Cerebellar nuclear complex (tissue), 1 donor: ENCODE measurements at places on chromosomes 5 and 9.

DNA sequence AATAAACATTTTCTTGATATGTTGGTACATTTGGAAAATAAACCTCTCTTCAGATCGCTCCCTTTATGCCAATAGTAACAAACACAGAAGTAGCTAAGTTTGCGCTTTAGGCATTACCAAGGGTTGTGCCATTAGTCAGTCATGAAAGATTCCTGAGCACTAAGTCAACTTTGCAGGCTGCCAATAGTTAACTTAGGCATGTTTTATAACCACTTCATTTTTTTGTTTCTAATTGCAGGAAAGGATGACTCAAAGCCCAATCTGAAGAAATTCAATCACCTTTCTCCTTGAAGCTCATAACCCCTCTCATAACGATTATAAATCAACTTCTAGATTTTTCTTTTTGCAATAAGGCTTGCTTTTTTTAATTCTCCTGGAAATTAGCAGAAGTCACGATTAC lies 517.0 kb downstream of the AGTPBP1 start:
- no peak for DNase-seq

DNA sequence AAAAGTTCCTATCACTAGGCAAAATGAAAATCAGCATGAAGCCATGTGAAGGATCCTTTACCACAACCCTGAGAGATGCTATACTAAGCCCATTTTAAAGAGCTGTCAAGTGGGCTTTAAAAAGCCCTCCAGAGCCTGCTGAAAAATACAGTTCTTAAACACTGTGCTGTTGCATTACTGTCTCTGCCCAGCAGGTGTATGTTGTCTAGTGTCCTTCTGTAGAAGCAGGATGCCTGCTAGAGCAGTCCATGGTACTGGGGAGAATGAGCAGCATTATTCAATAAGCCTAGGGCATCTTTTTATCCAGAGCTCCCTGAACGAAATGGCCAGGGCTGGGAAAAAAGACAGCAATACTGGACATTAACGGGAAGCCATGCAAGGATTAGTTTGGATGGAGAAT lies 126.2 kb upstream of the PLCXD3 start:
- no peak for DNase-seq

GRCh38 chr9:16102154-16102553 lies 549.3 kb downstream of the CCDC171 start:
- no peak for DNase-seq

DNA sequence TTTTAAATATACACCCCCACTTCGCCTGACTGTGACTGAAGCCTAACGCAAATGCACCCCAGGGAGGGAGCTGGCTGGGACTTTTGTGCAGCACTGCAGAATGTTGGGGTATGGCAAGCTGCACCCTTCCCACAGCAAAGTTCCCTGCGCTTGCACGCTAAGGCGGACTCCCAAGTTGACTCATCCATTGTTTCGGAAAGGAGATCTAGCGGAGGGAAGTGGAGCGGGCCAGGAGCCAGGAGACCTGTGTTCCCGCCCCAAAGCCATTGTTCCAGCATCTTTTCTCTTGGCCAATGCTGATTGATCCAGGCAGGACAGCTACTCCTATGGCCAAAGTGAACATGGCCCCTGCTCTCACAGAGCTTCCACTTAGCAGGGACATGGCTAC lies 202.9 kb downstream of the AOPEP start:
- no peak for DNase-seq

DNA sequence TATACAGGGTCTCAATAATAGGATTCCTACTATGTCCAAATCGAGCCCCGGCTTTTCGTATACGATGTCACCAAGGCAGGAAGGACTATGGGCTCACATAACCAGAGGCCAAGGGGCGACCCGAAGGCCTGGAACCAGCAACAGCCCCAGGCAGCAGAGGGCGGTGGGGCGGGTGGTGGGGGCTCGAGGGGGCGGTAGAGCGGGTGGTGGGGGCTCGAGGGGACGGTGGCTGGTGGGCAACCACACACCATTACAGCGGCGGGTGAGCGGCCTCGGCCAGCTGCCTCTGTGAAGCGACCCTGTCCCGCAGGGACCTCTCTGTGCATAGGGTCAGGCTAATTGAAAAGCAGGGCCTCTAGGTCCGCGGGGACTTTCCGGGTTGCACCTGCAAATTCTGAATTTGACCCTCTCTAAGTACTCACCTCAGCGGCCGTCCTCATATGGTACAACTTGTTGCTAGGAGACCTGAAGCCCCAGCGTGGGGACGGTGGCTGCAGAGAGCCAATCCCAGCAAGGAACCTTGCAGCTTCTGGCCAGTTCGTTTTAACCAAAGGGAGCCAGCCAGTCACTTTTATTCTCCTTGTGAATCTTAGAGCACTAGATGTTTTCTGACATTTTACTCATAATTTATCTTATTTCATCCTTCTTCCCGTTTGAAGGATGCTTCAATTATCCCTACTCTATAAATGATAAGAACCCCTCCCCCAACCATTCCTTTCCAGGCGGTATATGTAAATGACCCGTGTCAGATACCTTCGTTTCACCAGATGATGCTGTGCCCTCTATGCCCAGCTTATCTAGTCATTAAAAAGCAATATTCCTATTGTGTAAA lies at the start of gene NME5:
Gene NME5, minus strand, starts transcription at position 480 of the 832 bp plus-strand sequence. CDS start 648 bp downstream, outside the sequence.
- DNase-seq = peak; percentile 80

GRCh38 chr5:156825688-156826087 lies 24.4 kb upstream of the PPP1R2B start:
- DNase-seq = no peak

GRCh38 chr5:62689599-62690368 lies 111.2 kb downstream of the LRRC70 start:
- DNase-seq = no peak

DNA sequence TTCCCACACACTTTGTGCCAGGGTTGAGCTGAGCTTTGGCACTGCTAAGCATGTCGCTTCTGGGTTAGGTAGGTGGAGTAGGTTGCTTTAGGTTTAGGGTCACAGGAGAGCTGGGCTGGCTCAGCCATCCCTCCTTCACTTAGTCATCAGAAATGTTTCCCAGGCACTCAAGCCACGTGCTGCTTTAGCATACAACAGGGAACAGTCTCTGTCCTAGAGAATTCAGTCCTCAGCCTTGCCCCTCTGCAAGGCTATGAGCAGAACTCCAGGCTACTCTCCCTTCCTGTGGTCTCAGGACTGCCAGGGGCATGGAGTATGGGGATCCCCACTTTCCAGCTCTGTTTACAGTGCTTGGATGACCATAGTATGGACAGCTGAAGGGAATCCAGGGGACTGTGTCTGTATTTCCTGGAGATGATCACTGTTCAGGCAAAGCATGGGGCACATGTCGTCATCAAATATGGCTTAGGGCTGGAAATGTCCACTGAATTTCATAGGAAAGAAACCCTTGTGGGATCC lies 7.5 kb upstream of the ANKRD33B start:
- DNase-seq = no peak

GRCh38 chr5:68534956-68535520 lies 319.5 kb downstream of the PIK3R1 start:
- no peak for DNase-seq

- DNase-seq = no peak
Observed at GRCh38 chr5:98964621-98965020, 35.8 kb upstream of the CHD1 start.

DNA sequence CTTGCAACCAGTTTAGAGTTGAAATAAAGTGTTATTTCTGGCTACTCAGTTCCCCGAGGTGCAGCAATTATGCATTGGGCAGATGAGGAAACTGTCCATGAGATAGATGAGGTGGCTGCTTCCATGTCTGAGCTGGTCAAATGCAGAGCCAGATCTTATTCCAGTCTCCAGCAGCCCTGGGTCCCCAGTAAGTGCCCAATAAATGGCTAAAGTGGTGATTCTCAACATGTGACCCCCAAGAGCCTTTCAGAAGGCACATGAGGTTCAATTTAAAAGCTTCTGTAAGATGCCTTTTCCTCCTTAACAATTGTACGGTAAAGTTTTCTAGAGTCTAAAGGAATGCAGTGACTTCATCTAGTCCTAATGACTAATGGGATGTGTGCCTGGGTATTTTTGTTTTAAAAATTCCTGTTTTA lies 17.5 kb downstream of the ATOX1 start:
- no peak for DNase-seq

DNA sequence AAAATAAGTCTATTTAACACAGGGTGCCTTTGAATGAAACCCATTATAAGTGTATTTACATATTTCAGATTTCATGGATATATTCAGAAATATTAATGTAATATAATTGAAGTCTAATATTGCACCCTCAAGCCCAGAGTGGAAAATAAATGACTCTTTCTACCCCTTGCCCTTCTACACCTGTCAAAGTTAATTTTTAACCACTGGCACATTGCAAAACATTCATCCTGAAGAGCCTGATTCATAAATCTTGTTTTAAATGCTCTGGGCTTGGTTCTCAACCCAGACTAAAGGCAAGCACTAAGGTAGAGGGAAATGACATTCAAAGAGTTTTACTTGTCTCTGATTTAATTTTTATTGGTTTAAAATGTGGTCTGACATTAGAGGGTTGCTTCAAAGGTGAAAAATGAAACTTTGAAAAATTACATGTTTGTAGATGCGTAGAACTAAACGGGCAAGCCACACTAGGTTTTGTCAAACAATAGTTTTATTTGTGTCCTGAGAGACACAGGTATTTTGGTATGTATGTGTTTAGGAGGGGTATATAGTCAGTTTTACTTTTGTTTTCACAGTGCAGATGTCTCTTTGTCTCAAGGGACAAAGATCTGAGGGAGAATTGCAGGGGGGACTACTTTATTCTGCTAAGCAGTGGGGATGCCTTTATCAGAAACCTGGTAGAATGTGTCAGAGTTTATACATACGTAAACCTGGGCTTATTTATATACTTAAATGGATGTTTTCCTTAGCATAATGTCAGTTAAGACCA lies 69.7 kb downstream of the PIK3R1 start:
- no peak for DNase-seq

GRCh38 chr9:131446276-131446675 lies 52.4 kb downstream of the PRRC2B start:
- DNase-seq = no peak

GRCh38 chr5:181160152-181160754 lies 12.9 kb downstream of the OR2V2 start:
- peak; percentile 53 for DNase-seq

DNA sequence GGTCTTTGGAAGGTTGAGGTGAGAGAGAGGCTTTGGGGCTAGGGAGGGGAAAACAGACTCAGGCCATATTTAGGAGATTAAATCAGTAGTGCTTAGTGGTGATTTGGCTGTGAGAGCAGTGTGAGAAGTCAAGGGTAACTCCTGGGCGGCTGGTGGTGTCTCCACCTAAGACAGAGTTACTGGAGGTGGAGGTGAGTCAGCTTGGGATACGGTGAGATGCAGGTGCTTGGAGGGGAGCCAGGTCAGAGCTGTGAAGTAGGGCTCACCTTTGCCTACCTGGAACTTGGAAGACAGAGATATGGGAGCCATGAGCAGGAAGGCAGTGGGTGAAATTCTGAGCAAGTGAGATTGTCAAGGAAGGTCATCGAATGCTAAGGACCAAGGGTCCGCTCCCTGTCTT lies 24.5 kb downstream of the RGS3 start:
- no peak for DNase-seq

DNA sequence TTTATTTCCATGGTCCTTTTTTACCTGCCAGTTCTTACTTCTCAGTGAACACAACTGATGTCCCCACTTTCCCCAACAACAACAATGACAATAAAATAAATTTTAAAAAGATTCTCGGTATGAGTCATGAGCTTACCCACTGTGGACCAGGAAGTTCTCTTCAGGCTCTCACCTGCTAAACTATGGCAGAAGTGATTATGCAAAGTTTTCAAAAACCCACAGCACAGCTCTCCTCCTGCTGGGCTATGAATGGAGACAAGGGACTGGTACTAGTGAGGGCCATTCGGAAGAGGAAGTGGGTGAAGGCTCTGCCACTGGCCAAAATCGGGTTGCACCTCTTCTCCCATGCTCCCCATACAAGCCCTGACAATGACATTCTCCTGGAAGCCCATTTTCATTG lies 429.4 kb downstream of the PIK3R1 start:
- DNase-seq = no peak

- DNase-seq = no peak
Observed at GRCh38 chr9:34929506-34930102, 28.5 kb upstream of the PHF24 start.

DNA sequence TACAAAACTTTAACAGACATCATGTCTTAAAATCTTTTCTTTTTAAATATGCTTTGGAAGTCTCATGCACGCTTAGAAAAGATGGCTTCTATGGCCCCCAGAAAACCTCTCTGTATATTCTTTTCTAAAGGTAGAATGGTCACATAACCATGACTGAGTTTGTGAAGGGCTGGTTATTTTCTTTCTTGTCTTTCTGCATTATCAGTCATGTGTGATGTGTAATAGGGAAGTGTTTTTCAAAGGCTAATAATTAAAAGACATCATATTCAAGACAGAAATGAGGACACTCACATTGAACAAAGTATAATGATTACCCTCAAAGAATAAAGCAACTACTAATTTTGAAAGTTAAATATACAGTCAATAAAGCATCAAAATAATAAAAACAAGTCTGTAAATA lies 253.4 kb downstream of the TRPM3 start:
- DNase-seq = no peak

DNA sequence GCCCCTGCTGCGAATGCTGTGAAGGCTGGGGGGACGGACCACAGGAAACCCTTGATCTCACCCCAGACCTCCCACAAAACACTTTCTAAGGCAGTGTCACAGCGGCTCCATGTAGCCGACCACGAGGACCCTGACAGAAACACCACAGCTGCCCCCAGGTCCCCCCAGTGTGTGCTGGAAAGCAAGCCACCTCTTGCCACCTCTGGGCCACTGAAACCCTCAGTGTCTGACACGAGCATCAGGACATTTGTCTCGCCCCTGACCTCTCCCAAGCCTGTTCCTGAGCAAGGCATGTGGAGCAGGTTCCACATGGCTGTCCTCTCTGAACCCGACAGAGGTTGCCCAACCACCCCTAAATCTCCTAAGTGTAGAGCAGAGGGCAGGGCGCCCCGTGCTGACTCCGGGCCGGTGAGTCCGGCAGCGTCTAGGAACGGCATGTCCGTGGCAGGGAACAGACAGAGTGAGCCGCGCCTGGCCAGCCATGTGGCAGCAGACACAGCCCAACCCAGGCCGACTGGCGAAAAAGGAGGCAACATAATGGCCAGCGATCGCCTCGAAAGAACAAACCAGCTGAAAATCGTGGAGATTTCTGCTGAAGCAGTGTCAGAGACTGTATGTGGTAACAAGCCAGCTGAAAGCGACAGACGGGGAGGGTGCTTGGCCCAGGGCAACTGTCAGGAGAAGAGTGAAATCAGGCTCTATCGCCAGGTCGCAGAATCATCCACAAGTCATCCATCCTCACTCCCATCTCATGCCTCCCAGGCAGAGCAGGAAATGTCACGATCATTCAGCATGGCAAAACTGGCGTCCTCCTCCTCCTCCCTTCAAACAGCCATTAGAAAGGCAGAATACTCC lies 84.7 kb downstream of the GOLPH3 start:
- DNase-seq = no peak

- DNase-seq = no peak
Observed at GRCh38 chr9:1101846-1102641, 51.9 kb downstream of the DMRT2 start.

- no peak for DNase-seq
Observed at GRCh38 chr9:105246656-105247173, 2.3 kb downstream of the SLC44A1 start.

- no peak for DNase-seq
Observed at GRCh38 chr9:107368696-107369095, 85.6 kb downstream of the RAD23B start.

GRCh38 chr5:176644878-176645670 lies 2.2 kb upstream of the TSPAN17 start:
- no peak for DNase-seq
